Stomach (tissue), 19 donors: ENCODE measurements at places on chromosomes 3 and 15. TPM values are rescaled to one million over a fixed set of nuclear protein-coding genes. Genes with fewer than 3 reads are reported as not detected.

- DNase-seq = no peak
Observed at GRCh38 chr3:121834157-121834670, 646 bp downstream of the IQCB1 start.

GRCh38 chr3:81716870-81717509 is 44.5 kb downstream of the GBE1 start:
- DNase-seq = peak; percentile 79

- DNase-seq = peak; percentile 52
Observed at GRCh38 chr15:42921342-42921731, 759 bp upstream of the TTBK2 start.

GRCh38 chr3:32531010-32531647 is 28.5 kb upstream of the CMTM6 start:
- no peak for DNase-seq

- DNase-seq = no peak
Observed at GRCh38 chr15:80423215-80423614, 19.0 kb downstream of the ARNT2 start.

GRCh38 chr3:4977001-4977852 is 2.0 kb upstream of the BHLHE40 start:
- peak; percentile 91 for DNase-seq

- DNase-seq = no peak
Observed at GRCh38 chr3:193310914-193311723, 67.4 kb downstream of the ATP13A5 start.

DNA sequence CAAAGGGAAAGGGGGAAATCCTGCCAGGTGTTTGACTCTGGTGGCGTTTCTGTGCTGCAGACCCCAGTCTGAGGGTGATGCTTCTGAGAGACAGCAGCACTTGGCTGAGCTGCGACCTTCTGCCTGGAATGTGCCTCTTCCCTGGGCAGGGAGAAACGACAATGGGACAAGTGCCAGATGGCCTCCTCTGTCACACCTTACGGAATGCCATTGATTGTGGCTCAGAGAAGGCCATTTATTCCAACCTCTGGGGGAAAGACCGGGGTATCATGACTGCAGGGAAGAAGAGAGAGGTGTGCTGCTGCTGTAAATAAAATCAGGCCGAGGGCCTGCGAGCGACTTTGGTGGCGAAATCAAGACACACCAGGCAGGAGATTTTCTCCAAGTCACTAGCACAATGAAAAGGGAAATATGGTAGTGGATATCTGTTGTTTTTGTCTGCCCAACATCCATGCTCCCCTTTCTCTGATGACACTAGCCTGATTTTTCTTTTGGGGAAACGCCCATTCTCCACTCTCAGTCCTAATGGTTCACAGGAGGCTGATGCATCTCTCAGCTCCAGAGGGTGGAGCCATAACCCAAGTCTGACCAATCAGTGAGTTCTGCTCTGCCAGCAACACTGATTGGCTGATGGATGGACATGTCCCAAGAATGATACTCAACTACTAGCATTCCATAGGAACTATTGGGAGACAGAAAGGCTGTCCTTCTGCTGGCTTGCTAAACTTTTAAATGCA is 336.1 kb downstream of the FOXP1 start:
- DNase-seq = no peak

DNA sequence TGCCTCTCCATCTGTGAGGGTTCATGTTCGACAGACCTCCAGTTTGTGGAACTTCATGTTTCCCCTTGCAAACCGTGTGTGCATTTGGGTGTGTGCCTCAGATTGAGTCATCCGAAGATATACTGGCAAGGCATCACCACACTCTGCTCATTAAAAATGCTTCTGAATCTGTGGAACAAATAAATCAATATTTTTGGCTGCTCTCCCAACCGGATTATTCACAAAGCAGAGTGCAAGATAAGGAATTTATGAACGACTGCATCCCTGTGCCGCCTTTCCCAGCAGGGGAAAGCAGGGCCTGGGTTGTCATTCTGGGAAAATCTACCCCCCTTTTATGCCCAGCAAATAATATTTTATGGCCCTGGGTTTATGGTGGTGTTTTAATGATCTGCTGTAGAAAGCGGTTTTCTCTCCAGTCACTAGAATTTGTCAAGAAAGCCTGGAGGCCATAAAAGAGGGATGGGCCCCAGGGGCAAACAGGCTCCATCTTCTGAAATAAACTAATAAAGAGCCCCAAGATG is 4.2 kb upstream of the WNT5A start:
- DNase-seq = no peak

The TNFAIP8L3 gene
- total RNA-seq = 4.1 TPM

The CLDN1 gene
- total RNA-seq = 4.9 TPM

The CFAP100 gene
- not detected for total RNA-seq

The MUC4 gene
- 37.5 TPM for total RNA-seq
